ENCODE measurements at places on chromosomes 7 and 10. TPM values are rescaled to one million over a fixed set of nuclear protein-coding genes. Genes with fewer than 3 reads are reported as not detected.

HOXA2 gene
- 2.1 TPM for total RNA-seq

CALML5 gene
- total RNA-seq = not detected

TMEM273 gene
- total RNA-seq = 63.1 TPM

EBLN1 gene
- not detected for total RNA-seq

AKR1D1 gene
- not detected for total RNA-seq

MSMB gene
- total RNA-seq = not detected

MAGI2 gene
- 12.8 TPM for total RNA-seq

GHITM gene
- total RNA-seq = 117 TPM

FZD1 gene
- total RNA-seq = 25.7 TPM

TFEC gene
- 29.8 TPM for total RNA-seq

Data from upper lobe of right lung (tissue), 1 donor.